NCI-H1105 (cell line): ENCODE measurements at places on chromosomes 1 and 21.

DNA sequence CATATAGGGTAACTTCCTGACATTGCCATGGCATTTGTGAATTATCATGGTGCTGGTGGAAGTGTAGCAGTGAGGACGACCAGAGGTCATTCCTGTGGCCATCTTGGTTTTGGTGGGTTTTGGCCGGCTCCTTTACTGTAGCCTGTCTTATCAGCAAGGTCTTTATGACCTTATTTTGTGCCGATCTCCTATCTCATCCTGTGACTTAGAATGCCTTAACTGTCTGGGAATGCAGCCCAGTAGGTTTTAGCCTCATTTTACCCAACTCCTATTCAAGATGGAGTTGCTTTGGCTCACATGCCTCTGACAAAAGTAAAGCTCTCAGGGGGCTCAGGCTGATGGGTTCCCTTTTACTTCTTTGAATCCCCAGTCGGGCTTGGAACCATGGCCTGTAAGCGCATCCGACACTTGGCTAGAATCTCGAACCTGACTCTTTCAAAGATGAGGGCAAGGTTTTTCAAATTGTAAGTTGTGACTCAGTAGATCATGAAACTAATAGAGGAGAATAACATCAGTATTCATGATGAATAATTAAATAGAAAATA is 85.0 kb downstream of the GALNT2 start:
- no peak for DNase-seq

DNA sequence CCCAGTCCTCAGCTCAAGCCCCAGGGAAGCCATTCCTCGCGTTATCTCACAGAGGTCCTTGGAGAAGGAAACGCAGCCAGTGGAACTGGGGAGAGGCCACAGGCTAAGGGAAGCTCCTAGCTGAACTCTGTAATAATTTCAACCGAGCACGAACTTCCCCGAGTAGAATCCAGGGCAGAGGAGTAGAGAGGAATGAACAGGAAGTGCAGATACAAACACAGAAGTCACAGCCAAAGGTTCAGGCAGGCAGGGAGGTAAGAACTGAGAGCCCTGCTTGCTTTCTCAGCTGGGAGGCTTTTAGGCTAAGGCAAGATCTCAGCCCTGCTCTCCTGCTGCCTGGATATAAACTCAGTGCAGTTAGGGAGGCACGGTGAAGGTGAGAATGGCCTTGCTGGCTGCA is 23.7 kb downstream of the WARS2 start:
- DNase-seq: no peak

DNA sequence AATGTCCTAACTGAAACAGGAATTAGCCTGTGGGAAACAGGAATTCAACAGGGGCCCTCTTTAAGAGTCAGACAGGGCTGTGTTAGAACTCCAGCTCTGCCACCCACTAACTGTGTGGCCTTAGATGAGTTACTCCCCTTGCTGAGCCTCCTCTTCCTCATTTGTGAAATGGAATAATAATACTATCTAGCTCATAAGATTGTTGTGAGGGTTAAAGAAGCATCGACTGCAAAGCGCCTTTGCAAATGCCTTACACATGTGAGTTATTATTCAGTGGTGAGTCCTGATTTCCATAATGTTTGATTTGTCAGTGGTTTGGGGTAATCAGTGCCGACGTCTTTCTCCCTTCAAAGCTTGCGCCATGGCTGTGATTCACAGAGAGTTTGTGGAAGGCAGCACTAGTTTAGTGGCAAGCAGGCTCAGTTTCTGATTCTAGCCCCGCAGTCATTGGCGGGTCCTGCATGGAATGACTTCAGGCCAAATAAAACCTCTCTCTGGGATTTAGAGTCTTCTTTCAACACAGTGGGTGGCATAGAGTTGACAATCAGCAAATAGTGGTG is 388.5 kb downstream of the PLPP3 start:
- DNase-seq: no peak

DNA sequence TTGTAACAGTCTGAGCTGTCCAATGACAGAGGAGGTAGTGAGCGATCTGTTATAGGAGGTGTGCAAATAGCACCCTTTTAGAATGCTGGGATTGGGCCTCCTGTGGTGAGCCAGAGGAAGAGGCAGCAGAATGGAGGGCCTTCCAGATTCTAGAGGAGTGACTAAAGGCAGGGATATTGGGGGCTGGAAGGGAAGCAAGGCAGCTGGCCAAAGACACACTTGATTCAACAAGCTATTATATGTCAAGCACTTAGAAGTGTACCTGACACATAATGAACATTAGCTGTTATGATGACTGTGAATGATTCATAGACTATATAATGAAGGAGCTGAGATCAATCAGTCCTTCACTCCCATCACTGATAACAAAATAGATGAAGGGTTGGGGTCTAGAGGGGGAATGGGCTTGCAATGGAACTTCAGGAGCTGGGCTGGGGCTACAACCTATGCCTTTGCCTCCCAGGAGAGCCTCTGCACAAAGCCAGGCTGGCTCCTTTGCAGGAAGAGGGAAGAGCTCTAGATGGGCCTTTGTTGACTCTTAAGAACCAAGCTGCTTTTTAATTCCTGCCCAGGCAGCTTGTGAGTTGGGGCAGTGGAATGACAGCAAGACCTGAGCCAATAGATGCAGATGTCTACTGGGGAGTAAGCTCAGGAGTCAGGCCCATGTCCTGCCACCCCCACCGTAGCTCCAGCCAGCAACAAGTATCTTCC is 2.3 kb upstream of the MKNK1 start:
- DNase-seq: peak; percentile 68

- DNase-seq: no peak
Measured at GRCh38 chr1:202584707-202585589, 125.3 kb downstream of the SYT2 start.

DNA sequence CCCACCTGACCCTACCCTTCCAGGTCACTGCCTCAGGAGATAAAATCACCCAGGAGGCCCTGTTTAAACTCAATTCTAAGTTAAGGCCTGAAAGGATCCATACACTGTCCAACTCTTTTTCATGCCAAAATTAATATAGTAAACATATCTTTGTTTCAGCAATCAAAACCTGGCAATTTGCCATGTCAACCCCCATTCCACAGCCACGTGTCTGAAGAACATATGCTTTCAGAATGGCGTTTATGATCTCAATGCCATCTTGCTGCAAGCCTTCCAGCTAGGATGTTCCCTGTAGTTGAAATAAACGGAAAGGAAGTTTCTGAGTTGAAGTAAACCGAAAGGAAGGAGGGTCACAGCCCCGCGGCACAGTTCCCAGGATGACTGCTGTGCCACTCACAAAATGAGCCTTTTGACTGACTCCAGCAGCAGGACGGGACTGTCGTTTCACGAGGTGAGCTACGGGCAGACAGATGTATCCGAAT is 472.0 kb downstream of the SMYD3 start:
- DNase-seq: no peak
